ENCODE measurements at places on chromosomes 16 and 17.
A peak's percentile ranks its signal among the peaks of the same experiment; 100 is the strongest.

GRCh38 chr16:1224558-1224957 lies 510 bp downstream of the TPSG1 start:
- DNase-seq: no peak

DNA sequence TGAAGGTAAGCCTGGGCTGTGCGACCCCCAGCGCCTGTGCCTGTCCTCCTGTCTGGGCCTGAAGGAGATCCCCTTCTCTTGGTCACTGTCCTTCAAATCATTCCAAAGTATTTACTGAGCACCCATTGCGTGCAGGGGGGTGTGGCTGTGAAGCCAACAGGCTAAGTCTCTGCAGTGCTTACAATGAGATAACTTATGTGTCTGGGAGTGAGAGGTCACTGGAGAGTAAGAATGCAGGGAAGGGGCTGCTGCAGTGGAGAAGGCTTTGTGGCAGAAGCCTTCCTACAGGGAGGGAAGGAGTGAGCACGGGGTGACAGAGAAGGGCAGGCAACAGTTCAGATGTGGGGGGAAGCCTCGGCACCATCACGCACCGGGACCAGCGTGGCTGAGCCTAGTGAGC lies 11.2 kb upstream of the SMIM5 start:
- no peak for DNase-seq

GRCh38 chr16:72996291-72997062 lies 51.5 kb downstream of the ZFHX3 start:
- DNase-seq: no peak

GRCh38 chr17:60685437-60685836 lies 7.8 kb downstream of the BCAS3 start:
- DNase-seq: no peak

GRCh38 chr17:58521680-58522079 lies 7.2 kb upstream of the MTMR4 start:
- no peak for DNase-seq

- DNase-seq: no peak
These were observed 224.9 kb downstream of the PRKCA start for GRCh38 chr17:66527335-66527734.

- DNase-seq: peak; percentile 42
These were observed 5.1 kb downstream of the RAB37 start for GRCh38 chr17:74742153-74742515.

GRCh38 chr17:62163847-62164246 lies 98.8 kb upstream of the MED13 start:
- DNase-seq: no peak

DNA sequence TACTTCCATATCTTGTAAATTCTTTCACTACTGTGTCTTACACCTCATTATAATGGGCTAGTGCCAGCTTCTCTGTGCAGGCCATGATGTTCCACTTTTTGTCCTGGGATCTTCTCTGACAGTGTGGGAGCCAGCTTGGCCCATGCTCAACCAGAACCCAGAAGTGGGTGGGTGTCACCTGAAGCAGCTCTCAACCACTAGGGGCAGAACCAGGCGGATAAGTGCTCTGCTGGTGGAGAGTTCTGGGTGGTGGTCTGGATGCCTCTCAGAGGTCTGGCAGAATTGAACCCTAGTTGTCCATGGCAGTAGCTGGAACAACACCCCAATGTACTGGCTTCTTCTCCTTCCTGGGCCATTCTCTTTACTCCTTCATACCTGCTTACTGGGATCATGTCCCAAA lies 254.1 kb upstream of the N4BP1 start:
- no peak for DNase-seq

- DNase-seq: peak; percentile 50
These were observed 568 bp upstream of the TNK1 start for GRCh38 chr17:7380321-7380720.

GRCh38 chr16:84568066-84568465 lies 49.8 kb downstream of the COTL1 start:
- DNase-seq: no peak

GRCh38 chr16:1740781-1741490 lies 30.4 kb downstream of the NME3 start:
- no peak for DNase-seq

Measured in fibroblast of pulmonary artery (primary cell).